ENCODE measurements at places on chromosomes 6 and 20.

DNA sequence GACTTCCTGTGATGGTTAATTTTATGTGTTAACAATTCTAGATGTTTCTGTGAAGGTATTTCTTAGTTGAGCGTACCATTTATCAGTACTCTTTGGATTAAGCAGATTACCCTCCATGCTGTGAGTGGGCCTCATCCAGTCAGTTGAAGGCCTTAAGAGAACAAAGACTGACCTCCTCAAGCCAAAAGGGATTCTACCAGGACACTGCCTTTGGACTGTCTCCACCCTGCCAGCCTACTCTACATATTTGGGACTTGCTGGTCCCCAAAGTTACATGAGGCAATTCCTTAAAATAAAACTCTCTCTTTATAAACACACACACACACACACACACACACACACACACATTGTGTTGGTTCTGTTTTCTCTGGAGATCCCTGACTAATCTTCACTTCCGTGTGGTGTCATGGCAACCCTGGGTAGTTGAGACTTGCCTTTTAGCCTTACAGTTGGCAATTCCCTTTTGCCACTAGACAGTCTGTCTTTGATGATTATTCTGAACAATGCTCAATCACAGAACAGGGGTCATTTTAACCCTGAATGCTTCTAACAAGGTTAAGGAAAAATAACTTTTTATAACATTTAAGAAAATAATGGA, 32.2 kb downstream of the MRAP2 start:
- DNase-seq = no peak

- DNase-seq = no peak
Measured at GRCh38 chr6:30947231-30947630, 6.5 kb downstream of the MUCL3 start.

DNA sequence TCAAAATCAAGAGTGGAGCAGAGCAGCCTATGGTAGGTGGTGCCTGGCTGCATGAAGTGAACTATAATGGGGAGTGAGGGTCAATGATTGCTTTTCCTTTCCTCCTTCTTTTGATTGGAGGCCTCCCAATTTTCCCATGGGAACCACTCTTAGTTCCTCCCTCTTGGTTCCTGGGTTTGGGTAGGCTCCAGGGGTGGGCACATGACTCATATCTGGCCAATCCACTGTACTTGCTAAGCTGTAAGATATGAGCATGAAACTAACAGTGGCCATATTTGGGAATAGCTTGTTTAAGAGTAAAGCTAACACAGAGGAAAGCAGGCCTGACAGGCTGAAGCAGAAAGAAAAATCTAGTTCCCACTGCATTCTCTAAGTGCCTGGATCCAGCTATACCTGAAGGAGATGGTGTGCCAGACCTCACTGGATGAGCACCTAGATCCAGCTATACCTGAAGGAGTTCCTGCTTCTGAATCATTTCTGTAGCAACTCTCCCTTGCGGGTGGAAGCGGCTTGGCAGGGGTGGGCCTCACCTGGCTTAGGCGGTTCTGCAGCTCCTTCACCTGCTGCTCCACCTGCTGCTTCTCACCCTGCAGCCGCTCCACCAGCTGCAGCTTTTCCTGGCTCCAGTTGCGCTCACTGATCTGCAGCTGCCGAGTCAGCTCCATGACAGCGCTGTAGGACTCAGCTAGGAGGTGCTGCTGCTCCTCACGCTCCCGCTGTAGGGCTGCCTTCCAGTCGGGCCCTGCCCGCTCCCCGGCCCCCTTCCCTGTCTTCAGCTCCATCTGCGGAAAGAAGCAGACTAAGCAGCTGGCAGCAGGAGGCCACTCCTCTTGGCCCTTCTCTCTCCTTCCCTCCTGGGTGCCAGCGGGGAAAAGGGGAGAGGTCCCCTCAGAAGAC, 29.0 kb upstream of the DSN1 start:
- DNase-seq = no peak

DNA sequence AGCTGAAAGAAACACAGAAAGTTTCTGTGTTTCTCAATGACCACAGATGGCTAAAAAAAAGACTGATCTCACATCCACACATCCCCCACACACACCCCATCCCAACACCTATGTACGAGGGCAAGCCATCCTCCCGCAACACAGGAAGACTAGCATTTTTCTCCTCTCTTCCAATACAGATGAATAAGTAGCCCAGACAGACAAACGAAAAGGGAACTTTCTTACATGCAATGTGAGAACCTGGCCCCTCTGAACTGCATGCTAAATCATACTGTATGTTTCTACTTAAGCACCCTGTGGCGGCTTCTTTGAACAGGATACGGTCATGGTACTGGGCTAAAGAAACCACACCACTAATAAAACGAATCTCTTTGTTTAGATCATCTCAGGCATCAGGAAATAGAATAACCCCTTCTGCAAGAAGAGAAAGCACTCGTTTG, 116.2 kb downstream of the GMDS start:
- no peak for DNase-seq

DNA sequence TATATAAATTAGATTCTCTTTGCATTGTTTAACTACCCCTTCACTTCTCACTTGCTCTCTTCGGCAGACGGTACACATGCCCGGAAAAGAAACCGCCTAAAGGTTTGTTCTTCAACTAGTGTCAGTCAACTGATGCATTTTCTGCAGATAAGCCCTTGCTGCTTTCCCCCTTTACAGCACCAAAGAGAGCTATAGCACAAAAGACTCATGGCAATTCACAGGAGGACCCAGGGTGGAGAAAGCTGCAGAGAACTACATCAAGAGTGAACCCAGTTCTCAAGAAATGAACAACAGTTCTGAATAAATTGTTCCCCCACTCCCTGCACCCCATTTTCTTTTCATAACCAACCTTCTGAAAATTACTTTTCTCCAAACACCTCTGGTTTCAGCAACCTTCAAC, 8.9 kb downstream of the CD164 start:
- DNase-seq = no peak

GRCh38 chr20:61311656-61312387, 59.8 kb downstream of the CDH4 start:
- no peak for DNase-seq

GRCh38 chr6:2872423-2873358, 30.4 kb downstream of the SERPINB9 start:
- DNase-seq = no peak

Data from stimulated activated naive CD4-positive, alpha-beta T cell treated with Interleukin-2 at 50 U/mL for 16 hours (primary cell).